Stimulated activated CD8-positive, alpha-beta memory T cell treated with anti-CD3 and anti-CD28 coated beads, Interleukin-2, amount 100 ng/mL, for 1 hour (primary cell): ENCODE measurements at places on chromosomes 11 and 22.

DNA sequence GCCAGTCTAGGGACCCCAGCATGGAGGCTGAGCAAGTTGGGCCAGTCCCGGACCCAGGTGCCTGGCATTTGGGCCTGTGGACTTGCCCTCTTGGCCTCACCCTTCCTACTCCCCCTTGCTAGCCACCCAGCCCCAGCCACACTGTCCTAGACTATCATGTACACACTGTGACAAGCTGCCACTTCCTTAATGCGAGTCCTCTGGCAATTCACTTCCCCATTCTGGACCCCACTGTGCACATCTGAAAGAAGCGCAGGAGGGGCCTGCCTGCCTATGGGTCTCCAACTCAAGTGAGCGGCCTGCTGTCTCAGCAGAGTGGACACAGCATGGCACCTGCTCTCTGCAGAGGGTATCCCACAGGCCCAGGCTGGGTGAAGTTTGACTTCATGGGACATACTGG, 68.5 kb upstream of the LMO1 start:
- DNase-seq: no peak

DNA sequence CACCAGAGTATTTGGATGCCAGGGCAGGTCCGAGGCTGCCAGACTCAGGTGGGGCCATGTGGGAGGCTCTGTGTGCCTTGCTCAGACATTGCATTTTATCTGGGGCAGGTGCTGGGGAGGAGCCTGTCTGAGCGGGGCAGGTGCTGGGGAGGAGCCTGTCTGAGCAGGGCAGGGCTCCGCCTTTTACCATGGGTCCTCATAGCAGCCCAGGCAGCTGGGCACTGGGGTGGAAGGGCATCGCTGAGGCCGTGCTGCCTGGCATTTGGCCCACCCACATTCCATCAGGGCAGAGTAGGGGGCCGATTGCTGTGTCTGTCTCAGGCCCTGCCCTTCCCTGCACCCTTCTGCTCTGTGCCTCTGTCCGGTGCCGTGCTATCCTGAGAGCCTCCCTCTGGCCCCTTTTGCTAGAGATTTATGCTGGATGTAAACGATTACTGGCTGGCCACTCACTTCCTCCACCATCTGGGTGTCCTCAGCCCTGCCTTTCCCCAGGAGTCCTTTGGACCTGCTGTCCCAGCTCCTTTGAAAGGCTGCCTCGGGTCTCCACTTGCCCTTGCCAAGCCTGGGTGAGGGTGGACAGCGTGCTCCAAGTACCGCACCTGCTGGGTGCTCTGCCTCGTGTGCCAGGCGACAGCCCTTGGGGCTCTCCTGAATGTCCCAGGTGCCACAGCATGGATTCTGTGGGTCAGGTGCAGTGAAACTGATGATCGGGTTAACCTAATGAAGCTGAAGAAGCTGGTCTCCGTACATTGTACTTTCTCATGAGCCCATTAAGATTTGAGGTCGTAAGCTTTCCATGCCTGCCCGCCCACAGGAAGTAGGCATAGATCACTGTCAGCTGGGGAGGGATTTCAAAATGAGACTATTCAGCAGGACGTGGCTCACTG, 281.6 kb downstream of the TBC1D22A start:
- DNase-seq: no peak

DNA sequence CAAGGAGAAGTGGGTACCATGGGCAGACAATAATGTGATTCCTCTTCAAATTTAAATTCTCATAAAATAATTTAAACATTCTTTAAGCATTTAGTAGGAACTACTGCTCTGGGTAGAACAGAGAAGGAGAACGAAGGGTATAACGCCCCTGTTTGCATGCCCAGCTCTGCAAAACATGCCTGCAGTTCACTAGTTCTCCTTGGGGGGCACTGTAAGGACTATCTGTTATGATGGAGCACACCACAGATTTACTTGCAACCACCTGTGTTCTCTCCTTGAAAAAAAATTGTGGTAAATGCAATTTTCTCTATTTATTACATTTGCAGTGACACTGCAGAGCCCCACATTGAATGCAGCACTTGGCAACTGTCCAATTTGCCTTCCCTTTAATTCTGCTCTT, 100.3 kb downstream of the GUCY1A2 start:
- DNase-seq: no peak

DNA sequence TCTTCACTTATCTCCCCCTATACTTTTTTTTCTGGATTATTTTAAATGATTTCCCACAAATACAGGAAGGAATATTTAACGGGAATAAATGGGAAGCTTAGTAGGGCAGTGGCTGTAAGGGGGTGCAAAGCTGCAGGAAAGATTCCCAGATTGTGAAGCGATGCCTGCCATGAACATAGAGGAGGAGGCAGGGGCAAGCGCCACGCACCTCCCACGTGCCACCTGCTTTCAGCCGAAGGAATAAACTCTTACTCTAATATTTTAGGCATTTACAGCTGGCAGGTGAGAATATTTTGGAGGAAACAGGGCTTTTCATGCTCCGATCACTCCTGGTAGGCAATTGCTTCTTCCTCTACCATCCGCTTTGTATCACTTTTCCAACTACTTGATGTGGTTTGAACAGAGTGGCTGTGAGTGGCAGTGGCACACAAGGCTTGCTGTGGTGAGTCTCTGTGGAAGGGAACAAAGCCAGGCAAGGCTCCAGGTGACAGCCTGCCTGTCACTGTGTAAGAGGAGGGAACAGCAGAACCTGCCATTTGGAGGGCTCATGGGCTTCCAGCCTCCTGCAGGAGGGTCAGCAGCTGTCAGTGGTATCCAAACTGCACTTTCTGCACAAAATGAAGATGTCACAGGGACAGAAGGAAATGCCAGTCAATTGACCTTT, 54.5 kb upstream of the PLET1 start:
- DNase-seq: no peak

DNA sequence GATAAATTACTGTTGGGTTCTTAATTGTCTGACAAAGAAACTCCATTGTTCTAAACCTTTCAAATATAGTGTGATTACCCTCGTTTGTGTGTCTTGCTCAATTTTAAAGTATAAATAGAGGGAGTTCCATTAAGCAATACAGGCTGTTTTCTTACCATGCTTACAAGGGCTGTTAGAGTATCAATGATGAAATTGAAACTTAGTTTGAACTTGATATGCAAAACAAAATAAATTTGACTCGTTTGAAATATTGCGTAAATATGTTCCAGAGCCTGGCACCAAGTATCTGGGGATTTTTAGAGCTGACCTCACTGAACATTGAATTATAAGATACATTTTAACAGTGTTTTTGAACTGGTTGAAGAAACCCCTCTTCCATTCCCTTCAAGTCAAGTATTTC, 31.7 kb downstream of the TEAD1 start:
- DNase-seq: no peak

DNA sequence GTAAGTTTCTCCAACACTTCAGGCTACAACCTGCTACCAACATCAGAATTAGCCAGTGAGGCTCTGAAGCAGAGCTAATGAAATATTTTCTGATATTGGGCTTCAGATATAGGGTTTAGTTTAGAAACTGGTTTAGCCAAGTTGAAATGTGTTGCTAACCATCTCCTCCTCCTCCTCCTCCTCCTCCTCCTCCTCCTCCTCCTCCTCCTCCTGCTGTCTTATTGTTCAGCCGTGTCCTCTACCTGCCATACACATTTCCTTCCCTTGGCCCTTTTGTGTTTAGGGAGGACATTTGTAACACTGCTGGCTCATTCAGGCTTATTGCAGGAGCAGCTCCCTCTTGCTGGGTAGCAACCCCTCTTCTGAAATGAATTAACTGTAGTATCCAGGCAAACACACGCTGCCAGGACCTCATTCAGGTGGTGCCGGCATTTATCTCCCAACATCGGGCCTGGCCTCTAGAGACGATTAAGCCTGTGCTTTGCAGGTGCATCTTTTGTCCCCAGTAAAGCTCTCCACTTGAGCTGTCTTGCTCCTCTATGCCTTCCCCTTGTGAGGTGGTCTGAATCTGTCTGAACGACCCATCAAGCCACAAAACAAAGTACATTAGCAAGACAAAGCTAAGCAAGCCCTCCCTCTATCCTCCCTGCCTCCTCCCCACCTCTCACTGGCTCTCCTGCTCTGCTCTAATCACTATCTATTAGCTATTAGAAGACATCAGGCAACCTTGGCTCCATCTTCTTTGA, 82.9 kb downstream of the KCNJ1 start:
- DNase-seq: no peak

- no peak for DNase-seq
Measured at GRCh38 chr11:11251394-11251970, 101.6 kb downstream of the CSNK2A3 start.

DNA sequence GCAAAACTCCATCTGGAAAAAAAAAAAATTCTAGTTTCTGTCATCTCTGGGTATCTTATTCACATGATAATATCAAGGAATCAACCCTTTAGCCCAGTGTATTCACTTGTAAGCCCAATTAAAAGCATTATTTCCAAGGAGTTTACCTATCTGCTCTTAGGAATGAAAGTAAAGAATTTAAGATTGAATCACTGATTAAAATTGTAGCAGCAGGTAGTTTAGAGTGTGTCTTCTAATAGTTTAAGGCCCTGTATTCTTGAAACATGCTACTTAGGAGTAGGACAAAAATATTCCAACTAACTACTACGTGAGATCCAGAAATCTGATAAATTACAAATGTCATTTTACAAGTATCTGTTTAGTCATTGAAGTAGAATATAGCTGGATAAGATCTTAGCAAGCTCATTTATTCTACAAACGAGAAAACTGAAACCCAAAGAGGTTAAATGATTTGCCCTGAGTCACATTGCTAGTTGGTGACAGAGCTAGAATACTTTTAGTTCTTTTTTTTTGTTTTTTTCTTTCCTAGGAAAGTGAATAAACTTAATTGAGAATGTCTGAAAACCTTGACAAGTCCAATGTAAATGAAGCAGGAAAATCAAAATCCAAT, 4.0 kb downstream of the TCP11L1 start:
- DNase-seq: no peak

DNA sequence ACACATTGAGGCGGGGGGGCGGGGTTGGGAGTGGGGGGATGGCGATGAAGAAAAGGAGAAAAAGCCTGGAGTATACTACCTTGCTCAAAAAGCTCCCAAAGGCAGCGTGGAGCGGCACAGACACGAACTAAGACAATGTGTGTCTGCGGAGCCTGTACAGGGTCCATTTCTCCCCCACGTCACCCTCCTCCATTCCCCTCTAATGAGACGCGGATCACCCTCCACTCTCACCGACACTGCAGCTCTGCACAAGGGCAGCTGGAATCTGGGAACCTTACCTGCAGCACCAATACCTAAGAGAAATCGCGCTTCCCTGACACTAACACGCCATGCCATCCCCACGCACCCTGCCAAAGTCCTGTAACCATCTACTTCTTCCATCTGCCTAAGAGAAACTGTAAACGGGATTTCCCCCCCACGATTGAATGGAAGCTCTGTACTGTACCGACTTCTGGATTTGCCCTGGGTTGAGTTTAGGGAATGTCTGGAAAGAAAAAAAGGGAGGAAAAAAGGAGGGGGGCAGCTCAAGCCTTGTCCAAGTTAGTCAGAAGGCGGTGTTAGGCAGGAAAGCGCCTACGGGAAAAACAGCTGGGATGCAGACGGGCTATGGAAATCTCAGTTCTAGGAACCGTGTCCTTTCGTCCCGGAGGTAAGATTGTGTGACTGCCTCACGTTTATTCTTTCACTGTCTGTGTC, 125.7 kb upstream of the C11orf58 start:
- DNase-seq: no peak

DNA sequence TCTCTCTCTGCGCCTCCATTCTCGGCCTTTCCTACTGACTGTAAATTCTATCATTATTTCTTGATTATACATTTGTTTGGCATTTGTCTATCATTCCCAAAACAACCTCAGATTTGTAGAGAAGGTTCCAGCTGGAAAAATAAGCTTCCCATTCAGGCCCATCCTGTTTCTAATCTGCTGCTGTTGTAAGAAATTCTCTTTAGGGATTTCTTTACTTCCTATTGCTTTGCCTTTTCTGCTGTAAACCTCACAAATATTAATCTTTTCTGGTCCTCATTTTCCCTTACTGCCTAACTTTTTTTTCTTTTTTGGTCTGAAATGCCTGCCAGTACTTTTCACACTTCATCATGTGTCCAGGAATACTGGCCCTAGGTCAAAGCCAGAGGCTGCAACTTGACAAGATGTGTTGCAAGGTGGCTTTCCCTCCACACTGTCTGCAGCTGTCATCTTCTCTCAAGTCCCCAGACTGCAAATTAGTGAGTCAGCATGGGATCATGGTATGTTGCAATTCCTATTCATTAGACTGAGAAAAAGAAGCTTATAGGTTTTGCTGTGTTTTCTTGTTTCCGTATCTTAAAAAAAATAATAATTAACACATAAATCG, 858.7 kb upstream of the CHORDC1 start:
- DNase-seq: no peak

DNA sequence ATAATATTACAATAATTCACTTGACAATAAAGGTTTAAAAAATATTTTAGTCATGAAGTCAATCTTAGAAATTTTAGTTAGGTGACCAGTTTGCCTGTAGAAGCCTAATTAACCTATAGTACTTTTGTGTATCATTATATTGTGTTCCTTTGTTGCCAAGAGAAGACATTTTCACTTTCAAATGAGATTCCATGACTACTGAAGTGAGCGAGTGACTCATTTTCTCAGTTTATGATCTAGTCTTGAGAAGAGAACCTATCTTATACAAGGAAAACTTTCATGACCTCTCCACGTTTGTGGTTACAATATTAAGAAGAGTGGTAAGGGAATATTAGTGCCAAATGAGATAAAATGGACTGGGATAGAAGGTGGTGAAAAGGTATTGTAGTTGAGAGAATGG, 423.9 kb upstream of the CHORDC1 start:
- DNase-seq: no peak

DNA sequence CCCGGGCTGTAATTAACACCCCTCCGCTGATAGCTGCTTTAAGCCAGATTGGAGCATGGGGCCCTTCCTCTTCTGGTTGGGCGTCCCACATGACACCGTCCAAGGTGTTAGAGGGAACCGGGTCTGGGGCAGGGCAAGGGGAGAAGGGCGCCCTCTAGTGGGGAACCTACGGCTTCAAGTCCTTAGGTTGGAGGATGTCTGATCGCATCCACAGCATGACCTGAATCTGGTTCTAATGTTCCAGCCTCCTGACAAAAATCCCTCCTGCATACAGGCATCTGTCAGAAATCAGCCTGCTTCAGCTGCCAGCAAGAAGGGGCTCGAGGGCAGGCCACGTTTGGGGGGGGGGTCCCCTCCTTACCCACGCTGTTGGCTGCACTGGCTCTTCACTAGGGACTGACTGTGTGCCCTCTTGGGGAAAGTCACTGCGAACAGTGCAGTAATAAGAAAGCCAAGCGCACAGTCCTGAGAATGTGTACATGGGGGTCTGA, 94.2 kb upstream of the TBCEL start:
- DNase-seq: peak; percentile 19

DNA sequence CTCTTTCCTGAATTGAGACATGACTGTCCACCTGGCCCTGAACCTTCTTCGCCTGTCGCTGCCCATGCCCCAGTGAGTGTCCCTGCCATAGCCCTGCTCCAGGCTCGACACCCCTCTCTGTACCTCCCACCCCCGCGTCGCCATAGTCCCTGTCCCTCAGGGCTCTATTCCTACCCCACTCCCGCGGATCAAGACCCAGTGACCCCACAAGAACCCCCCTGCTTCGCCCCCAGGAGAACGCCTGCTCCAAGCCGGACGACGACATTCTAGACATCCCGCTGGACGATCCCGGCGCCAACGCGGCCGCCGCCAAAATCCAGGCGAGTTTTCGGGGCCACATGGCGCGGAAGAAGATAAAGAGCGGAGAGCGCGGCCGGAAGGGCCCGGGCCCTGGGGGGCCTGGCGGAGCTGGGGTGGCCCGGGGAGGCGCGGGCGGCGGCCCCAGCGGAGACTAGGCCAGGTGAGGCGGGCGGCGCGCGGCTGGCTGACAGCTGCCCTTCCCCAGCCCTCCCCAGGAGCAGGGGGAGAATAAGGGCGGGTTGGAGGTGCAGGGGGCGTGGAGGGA, 5.6 kb downstream of the NRGN start:
- DNase-seq: no peak

GRCh38 chr11:124748481-124749343, 3.3 kb downstream of the VSIG2 start:
- DNase-seq: no peak
